ENCODE measurements at places on chromosomes 2 and 18. TPM values are rescaled to one million over a fixed set of nuclear protein-coding genes. Genes with fewer than 3 reads are reported as not detected.

CHST9 gene
- total RNA-seq, result not detected

NDC80 gene
- 9.8 TPM for total RNA-seq

MYO3B gene
- not detected for total RNA-seq

TEKT4 gene
- total RNA-seq, result not detected

OR6B2 gene
- total RNA-seq, result not detected

DSG4 gene
- not detected for total RNA-seq

C2orf66 gene
- 0.09 TPM for total RNA-seq

TNFAIP6 gene
- total RNA-seq, result 1.8 TPM

AOX1 gene
- total RNA-seq, result 3.9 TPM
